A549 treated with dexamethasone at 1 μM for 4 hours (cell line): ENCODE measurements at places on chromosomes 7 and 10. TPM values are rescaled to one million over a fixed set of nuclear protein-coding genes. Genes with fewer than 3 reads are reported as not detected.

The PFKP gene
- total RNA-seq = 458 to 628 TPM (median 588 TPM) in 5 replicates

The LRRN3 gene
- total RNA-seq = 0.02 to 0.04 TPM in 2 of 5 replicates, not detected in the others

The CLRN3 gene
- 0.07 TPM in 1 of 5 replicates, not detected in the others for total RNA-seq

The TMEM196 gene
- total RNA-seq = not detected in 5 replicates

The GDF10 gene
- total RNA-seq = 0.05 to 0.13 TPM (median 0.05 TPM) in 4 of 5 replicates, not detected in the other

The RNF148 gene
- not detected in 5 replicates for total RNA-seq

The ANKRD30A gene
- 0.34 to 0.72 TPM (median 0.51 TPM) in 5 replicates for total RNA-seq

The MRC1 gene
- 0.01 to 0.04 TPM (median 0.02 TPM) in 4 of 5 replicates, not detected in the other for total RNA-seq

The ETV1 gene
- 1.6 to 2.4 TPM (median 2.3 TPM) in 5 replicates for total RNA-seq

The RADIL gene
- total RNA-seq = 1.2 to 1.9 TPM (median 1.7 TPM) in 5 replicates
